Esophagus mucosa (tissue), 1 donor: ENCODE measurements at places on chromosomes 12 and 14.

DNA sequence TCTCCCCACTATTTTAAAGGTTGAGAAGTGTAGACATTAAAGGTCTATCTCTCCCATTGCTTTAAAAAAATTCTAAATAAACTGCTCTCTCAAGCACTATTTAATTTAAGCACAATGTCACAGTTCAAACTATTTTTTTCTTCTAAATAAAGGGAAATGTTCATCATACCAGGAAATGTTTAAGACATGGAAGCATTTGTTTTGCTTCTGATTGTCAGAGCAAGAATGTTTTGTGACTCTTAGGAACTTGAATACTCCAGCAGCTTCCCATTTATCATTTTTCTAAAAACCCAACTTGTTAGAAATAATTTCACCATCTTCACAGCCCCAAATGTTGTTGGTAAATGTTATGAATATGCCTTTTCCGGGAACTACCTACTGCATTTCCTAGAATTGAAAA is 121.8 kb upstream of the NTF3 start:
- no peak for ATAC-seq

- ATAC-seq: no peak
These were observed 127.3 kb downstream of the SCARB1 start for GRCh38 chr12:124736115-124737039.

GRCh38 chr12:84756961-84757360 is 155.6 kb downstream of the SLC6A15 start:
- no peak for ATAC-seq

DNA sequence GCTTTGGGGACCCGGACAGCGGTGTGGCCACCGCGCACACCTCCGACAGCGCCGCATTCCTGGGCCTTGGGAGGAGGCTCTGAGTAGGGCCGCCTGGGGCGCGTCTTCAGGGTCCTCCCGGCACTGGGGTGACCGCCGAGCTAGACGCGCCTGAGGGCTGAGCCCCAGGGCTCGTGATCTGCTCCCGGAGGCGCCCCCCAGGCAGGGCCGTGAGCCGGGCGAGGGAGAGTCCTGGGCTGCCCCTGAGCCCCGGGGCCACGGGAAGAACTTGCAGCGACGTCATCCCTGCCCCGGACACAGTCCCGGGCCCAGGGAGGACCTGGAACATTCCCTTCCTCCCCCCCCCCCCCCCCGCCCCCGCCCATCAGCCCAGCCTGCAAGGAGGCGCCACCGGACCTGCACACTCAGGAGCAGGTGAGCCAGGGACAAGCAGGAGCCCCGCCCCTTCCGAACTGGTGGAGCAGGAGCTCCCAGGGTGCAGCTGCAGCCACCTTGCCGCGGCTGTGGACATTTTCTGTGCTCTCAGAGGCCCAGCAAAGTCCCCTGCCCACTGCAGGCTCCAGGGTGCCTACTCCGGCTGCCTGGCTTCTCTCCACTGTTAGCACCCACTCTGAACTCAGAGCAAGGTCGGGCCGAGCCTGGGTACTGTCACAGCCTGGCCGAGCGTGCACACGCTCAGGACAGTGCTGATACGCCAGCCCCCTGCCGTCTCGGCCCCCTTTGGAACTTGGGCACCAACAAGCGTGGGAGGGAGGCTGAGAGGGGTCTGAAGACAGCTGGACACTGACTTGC is 50.7 kb downstream of the A2M start:
- peak; percentile 94 for ATAC-seq

GRCh38 chr12:130396667-130397066 is 59.0 kb downstream of the PIWIL1 start:
- ATAC-seq: no peak

DNA sequence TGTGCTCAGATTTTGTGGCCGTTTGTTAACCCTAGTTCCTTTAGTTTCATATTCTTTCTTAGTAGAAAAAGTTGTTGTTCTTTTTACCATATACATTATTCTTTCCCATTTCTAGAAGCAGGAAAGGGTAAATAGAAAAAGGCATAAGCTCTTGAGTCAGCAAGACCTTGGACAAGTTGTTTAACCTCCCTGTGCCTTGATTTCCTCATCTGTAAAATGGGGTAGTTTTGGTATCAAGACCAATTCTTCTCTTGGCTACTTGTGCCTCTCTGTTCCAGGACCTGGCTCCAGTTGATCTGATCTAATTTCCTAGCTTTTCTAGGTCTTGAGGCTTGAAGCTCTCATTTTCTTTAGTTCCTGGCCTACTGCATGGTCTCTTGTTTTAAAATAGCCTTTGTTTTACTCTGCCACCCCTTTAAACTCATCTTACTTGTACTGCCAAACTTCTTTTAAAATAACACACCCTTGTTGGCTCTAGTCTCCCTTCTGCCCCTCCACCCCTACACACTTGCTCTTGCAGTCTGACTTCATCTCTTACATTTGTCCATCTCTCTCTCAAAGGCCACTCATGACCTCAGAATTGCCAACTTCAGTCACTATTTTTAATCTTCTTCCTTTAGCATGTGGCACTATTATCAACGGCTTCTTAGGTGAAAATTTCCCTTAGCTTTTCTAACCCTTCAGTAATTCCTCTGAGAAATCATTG is 143.7 kb downstream of the TTLL5 start:
- ATAC-seq: no peak

DNA sequence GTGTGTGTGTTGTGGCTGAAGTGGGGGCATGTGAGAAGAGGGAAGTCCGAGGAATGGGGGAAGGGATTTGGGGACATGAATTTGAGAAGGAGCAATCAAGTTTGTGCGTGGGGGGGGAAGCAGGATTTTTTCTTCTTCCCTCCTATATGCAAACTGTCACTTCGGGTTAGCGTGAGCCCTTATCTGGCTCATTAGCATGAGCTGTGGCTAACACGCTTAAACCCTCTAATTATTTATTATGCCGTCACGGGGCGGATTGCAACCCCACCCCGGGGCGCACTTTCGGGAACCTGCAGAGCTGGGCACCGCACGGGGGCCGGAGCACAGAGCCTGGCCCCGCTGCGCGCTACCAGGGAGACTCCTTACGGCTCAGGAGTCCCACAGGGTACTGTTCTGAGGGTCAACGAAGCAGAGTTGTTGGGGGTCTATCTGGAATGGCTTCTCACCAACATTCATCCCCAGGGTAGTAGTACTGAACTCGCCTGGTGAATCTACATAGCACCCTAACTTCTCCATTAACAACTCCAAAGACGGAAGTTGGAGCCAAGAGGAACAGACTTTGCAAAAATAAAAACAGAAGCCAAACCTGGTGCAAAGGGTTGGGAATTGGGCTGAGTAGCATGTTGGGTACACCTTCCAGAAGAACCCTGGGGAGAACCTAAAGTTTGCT is 6.4 kb upstream of the ASCL1 start:
- ATAC-seq: no peak

DNA sequence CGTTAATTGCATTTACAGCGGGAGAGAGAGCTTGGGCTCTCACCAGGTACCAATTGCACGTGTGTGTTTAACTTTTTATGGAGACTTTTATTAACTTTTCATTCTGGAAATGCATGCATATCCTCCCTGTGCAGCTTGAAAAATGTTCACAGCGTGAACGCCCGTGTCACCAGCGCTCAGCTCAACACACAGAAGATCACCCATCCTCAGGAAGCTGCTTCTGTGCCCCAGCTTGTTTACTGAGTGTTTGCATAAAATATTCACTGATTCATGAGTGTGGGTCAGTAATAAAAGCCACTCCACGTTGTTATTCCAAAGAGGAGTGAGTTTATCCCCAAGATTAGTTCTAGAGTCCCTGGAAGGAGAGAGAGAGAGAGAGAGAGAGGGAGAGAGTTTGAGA is 75.5 kb upstream of the FZD10 start:
- ATAC-seq: no peak

DNA sequence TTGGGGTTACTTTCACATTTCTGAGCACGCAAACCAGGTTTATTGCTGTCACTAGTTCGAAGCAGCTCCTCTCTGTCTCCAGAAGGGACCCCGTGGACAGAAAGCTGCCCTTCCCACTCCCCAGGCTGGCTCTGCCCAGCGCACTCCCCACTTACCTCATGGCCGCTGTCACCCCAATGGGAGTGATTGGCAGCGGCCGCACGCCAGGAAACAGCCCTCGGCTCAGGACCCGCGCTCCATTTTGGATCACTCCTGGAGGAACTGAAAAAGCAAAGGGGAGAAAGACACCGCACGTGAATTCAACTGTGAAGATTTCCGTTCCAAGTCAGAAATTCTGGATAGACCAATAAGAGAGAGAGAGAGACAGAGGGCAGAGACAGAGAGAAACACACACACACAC is 236.5 kb downstream of the FOXN3 start:
- ATAC-seq: no peak

DNA sequence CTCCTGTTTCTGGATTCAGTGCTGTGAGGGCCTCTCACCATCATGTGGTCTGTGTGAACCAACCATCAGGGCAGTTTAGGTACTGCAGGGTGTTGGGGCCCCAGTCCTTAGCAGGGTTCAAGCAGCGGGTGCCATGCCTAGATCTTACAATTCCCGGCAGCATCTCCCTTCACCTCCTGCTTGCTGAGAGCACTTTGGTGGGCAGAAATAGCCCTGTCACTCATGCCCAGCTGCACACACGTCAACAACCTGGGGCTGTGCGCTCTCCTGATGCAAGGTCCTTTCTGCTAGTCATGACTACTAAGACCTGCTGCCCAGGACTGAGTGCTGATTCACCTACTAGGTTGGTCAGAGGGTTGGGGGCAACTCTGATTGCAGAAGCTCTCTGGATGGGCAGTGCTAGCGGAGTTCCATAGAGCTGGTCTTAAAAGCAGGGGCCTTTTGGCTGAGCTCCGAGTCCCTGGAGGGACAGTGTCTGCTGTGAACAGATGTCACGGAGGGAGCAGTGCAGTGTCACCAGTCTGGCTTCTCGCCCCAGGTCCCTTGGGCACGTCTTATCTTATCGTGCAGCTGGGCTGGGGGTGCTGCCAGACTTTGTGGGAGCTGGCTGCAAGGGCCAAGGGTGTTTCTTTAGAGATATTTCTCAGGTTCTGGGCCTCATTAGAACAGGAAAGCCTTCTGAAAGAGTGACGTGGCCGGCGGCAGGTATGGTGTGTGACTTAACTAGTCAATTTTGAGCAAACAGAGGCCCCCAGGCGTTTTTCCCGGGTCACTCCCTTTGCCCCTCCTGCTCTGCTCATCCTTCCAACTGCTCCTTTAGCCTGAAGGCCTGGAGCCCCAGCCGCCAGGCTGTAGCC is 71.8 kb downstream of the NINJ2 start:
- peak; percentile 32 for ATAC-seq

- ATAC-seq: no peak
These were observed 180.1 kb downstream of the DUSP6 start for GRCh38 chr12:89172224-89172623.

- no peak for ATAC-seq
These were observed 162.4 kb upstream of the FSCB start for GRCh38 chr14:44669496-44669895.

DNA sequence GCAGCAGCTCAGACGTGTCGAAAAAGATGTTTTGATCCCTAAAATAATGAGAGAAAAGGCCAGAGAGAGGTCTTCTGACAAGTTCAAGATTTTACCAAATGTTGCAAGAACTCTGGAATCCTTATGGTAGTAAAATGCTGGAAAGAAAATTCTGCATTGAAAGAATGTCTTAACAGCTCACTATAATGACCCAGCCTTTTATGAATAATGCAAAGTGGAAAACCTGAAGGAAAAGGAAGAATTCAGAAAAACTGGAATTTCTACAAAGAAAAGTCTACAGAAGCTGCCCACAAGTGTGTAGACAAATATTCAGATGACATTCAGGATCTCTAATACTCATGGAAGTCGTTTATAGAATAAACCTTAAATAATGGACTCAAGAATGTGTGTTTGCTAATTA is 1.8 kb upstream of the CCDC88C start:
- no peak for ATAC-seq

GRCh38 chr12:90510948-90511347 is 444.0 kb downstream of the CCER1 start:
- no peak for ATAC-seq

GRCh38 chr14:71262441-71262840 is 355.2 kb downstream of the PCNX1 start:
- no peak for ATAC-seq

DNA sequence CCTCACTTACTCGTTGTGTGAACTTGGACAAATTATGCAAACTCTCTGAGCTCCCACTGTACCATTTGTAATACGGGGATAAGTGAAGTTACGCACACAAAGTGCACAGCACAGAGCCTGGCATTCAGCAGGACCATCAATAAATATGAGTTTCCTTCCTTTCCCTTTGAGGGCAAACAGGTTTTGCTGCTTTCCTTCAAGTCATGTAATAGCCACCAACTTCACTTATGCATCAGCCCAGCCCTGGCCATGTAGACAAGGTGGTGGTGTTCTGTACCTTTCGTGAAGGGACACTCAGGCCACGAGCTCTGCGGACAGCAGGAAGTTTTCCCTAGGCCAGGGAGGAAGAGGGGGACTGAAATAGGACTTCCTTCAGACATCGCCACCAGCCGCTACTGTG is 272.7 kb downstream of the CACNA1C start:
- no peak for ATAC-seq

DNA sequence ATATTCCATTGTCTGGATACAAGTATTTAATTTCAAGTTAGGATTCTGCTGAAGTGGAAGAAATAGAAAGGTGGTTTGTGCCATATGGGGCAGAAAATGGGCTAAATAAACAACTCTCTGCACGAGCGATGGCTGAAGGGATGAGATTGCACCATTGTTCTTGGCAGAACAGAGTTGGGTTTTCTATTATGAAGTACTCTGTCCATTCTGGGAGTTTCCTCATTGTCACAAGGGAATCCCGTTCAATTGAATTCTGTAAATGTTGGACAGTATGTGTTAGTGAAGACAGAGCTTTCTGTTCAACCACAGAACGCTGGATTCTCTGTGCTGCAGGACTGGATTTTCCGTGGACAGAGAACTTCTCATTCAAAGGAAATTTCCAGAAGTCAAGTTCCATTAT is 345.5 kb upstream of the PRICKLE1 start:
- no peak for ATAC-seq

DNA sequence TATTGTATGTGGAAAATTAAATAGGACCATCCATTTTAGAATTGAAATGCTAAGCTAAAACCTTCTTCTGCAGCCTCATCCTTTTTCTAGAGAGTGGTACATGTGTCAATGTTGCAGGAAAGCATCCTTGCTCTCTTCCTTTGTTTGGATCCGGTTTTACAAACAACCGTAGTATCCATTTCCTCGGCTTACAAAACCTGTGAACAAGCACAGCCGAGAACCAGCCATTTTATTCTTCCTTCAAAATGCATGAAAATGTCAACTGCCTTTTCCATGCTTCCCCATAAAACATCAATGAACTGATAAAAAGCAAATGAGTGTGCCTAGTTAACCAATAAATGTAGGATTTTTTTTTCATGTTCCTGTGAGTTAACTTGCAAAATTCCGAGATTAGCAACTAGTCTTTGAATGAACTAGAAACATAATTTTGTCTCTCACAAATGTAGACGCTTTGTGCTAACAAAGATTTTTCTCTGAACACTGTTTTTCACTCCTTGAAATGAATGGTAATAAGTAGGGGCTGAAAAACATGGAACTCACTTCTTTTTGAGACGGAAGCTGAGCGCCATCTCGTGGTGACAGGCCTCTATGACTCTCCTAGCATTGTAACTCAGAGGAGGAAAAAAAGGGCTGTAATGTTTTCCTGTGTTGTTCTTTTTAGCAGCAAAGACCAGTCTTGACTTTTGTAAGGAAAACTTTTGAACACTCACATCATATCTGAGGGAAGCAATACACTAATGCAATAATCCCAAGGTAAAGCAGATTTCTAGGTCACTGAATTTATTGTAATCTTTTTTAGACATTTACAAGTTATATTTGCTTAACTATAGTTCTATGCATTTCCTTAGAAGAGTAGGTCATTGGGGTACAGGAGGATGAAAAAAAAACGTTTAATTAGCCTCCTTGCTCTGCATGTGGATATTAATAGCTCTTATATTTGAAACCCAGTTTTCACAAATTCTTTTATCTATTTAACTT is 157.4 kb upstream of the FOXG1 start:
- peak; percentile 64 for ATAC-seq

GRCh38 chr14:25371068-25371467 is 321.1 kb upstream of the STXBP6 start:
- ATAC-seq: peak; percentile 69
